Stimulated activated CD4-positive, alpha-beta T cell treated with anti-CD3 and anti-CD28 coated beads, Interleukin-1b, Interleukin-23, amount 100 ng/mL, for 48 hours (primary cell): ENCODE measurements at places on chromosomes 6 and 20.

DNA sequence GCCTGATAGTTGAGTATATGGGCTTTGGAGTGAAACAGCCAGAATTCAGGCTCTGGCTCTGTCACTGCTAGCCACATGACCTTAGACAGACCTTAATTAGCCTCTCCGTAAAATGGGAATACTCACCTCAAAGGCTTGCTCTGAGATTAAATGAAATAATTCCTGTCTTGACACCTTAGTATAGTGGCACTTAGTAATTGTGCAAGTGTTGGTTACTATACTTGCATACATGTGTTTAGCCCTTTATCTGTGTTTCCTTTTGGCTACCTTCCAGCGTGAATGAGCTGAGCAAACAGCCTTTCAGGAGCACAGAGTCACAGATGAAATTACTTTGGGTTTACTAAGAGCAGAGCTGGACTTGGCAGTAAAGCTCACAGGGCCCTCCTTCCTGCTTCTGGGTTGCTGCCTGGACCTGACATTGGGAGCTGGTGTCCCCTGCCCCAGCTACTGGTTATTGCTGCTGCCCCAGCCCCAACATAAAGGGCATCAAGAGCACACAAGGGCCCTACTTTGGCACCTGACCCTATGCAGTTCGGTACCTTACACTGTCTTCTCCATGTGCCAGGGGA lies 32.8 kb downstream of the CD164 start:
- DNase-seq = no peak

- no peak for DNase-seq
Measured at GRCh38 chr20:57471496-57472372, 53.2 kb downstream of the CTCFL start.

DNA sequence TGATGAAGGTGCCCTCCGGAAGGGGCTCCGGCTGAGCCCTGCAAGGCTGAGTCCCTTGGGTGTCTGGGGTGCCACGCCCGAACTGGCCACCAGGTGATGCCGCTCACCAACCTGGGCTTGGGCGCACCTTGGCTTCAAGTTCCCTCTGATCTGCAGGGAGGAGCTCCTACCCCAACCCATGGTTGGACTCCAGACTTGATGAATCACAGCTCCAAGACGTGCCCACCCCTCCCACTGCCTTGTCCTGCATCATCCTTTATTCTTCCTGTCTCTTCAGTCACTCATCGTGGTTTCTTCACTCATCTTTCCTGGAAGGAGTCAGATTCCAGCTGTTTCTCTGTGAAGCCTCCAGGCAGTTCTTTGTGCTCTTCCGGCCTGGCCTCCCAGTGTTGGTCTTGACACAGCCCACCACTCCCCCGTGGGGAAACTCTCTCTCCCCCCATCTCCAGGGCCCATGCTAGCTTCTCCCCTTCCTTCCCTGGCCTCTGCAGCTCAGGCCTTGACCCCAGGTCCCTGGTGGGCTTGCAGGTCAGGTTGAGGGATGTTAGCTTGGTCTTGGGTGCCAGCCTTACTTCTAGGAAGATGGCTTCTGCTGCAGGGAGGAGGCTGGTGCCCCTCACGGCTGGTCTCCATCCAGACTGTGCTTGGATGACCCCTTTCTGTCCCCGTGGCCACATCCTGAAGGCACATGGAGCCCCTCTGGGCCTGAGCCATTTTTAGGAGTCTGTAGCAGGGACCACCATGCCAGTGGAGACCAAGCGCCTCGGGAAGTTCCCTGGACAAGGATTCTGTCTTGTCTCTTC lies 2.6 kb upstream of the ZBP1 start:
- peak; percentile 69 for DNase-seq

DNA sequence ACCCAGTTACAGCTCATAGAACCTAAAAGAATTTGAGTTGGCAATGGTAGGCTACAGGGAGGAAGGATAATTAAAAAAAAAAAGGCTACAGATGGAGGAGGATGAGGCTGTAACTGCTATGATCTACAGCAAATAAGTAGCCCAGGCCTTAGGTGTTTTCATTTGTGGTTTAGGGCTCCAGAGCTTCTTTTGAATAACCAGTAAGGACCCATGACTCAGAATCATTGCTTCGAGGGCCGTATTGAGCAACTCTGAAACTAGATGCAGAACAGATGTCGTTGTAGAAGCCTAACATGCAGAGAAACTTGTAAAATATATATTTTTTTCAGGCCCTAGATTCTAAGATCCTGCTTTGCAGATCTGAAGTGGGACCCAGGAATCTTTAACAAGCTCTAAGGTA lies 19.0 kb upstream of the ASIP start:
- peak; percentile 21 for DNase-seq

DNA sequence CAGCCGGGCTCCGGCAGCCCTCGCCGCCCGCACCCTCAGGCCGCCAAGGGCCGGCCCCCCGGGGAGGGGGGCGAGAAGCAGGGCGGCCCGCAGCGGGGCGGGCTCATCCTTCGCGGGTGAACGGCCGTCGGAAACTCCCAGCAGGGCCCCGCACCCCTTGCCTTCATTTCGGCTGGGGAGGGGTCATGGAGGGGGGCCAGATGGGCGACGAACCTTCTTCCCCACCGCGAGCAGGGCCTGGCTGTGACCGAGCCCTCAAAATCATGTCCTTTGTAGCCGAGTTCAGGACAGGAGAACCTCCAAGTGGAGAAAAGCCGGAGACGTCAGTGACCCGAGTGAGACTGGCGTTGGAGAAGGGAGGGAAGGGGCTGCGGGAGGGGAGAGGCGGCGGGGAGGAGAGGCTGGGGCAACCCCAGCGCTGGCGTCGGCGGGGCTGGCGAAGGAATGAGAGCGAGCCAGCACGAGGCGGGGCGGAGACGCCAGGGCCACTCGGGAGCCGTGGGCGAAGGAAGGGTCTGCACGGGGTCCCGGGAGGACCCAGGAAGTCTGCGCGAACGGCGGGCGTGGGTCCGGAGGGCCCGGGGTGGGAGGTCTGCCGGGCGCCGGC lies 571 bp upstream of the FOXC1 start:
- DNase-seq = no peak

DNA sequence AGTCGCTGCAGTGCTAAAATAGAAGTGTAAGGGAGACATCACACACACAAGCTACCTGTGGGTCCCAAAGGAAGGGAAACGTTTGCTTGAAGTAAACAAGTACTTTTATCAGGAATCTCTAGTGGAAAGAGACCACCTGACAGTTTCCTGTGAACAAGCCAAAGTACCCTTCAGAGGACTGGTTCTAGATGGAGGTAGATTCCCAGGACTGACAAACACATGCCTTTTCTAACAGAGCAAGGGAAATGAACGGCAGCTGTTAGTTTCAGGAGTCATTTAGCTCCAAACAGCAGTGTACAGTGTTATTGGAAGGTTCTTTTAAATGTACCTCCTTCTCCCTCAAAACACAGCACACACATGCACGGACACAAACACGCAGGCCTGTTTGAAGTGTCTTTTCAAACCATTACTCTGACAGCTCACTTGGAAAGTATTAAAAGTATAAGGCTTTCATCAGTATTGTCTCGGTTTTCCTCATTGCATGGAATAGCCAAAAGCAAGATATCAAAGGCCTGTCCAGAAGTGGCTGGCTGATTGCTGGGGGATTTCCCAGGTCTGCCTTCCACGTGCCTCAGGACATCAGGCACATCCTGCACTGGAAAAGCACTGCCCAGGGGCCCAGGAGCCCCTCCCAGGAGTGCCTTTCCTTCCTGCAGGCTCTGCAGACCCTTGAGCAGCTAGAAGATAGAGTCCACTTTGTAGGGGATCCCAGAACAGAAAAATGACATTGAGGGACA lies 393.2 kb upstream of the SOX4 start:
- no peak for DNase-seq

GRCh38 chr6:36197739-36198221 lies 1.2 kb downstream of the BRPF3 start:
- no peak for DNase-seq

DNA sequence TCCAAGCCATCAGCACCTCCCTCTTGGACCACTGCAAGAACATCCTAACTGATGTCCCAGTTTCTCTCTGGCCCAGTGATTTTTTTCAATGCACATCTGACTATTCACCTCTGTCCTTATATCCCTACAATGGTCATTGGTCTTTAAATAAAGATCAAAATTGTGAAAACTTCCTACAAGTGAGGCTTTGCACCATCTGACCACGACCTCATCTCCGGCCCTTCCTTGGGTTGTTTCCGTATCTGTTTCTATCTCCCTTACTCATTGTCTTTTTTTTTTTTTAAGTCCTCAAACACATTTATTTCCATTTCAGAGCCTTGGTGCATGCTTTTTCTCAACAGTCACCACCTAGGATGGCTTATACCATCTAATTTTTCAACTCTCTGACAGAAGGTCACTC lies 88.1 kb downstream of the IPCEF1 start:
- DNase-seq = no peak

- no peak for DNase-seq
Measured at GRCh38 chr6:119627908-119628669, 278.5 kb upstream of the MAN1A1 start.

DNA sequence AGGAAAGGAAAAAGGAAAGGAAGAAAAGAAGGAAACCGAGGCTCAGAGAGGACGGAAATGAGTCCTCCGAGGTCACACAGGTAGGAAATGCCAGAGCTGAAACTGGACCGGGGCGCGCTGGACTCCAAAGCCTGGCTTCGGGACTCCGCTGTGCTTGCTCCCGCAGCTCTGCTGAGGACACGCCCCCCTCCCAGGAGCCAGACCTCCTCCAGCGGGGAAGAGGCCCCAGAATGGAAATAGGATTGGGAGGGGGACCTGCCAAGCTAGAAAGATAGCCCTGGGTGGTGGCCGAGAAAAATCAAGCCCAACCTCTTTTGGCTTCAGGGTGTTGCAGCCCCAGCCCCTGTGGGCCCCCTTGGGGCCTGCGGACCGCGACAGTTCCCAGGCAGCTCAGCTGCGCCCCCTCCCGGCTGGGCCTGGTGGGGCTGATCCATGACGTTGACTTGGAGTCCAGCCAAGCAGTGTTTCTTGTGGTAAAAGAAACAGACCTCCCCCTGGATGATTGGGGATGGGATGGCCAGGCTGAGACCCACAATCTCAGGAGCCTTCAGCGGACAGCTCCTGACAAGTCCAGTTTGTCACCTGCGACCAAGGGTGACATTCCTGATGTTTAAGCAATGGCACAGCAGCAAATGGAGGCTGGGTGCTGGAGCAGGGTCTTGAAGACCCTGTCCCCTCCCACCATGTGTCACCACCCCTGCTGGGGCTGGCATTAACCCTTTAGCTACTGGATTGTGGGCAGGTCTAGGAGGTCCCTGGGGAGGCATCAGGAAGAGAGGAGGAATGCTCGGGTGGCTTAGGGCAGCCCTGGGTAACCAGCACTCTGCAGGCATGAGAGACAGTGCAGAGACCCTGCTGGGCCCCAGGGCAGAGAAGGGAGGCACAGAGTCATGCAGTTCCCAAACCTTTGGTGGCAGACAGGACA lies 55.4 kb downstream of the RIPOR3 start:
- DNase-seq = peak; percentile 55

- no peak for DNase-seq
Measured at GRCh38 chr20:1224205-1224890, 1.5 kb upstream of the RAD21L1 start.

GRCh38 chr6:41763470-41763869 lies 16.2 kb downstream of the FRS3 start:
- no peak for DNase-seq

- DNase-seq = no peak
Measured at GRCh38 chr6:45655745-45656476, 278.2 kb upstream of the SUPT3H start.

GRCh38 chr6:104325341-104326172 lies 534.2 kb downstream of the HACE1 start:
- DNase-seq = no peak

DNA sequence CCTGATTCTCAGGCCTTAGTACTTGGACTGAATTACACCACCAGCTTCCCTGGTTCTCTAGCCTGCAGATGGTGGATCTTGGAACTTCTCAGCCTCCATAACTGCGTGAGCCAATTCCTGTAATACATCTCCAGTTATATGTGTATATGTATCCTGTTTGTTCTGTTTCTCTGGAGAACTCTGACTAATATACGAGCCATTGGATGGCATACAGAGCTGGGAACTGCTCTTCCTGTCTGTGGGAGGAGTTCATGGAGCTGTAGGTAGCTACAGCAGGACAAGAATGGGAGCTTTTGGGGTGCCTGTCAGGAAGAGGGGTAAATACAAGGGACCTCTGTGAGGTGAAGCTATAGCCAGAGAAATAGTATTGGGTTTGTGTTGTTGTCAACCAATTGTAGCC lies 41.2 kb downstream of the TMEM14A start:
- no peak for DNase-seq

- no peak for DNase-seq
Measured at GRCh38 chr6:151961809-151962208, 154.3 kb downstream of the ESR1 start.

- DNase-seq = peak; percentile 58
Measured at GRCh38 chr6:24743265-24743943, 24.4 kb upstream of the C6orf62 start.

DNA sequence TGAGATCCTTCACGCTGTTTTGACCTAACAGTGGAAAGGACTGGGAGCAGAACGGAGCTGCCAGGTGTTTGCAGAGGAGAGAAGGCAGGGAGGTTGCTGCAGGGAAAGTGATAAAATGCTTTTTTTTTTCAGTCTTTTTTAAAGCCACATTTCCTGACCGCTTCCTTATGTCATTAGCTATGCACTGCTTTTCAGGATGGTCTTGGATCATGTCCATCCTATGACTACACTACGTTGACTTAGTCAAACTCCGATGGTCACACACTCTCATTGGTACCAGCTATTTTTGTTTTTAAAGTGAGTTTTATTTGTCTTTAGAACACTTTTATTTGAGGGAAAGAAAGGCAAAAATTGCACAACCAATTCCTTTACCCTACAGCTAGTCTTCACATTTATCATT lies 89.2 kb upstream of the EXOC2 start:
- DNase-seq = no peak

DNA sequence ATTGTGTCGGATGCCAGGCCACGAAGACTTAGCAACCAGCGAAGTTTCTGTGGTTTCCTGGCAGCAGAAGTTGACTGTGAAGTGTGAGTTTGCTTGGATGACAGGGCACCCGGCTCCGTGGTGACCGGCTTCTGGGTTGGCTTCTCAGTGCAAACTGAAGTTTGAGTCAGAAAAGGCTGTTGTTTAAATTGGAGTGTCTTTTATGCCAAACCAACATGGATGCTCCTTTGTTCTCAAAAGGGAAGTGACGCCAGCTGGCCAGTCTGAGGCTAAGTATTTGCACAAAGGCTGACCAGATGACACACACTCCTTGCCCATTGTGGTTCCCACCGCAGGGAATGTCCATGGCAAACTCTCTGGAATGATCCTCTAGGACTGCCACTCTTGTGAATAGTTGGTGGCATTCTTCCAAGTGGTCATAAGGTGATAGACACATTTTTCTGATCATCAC lies 164.8 kb upstream of the QKI start:
- no peak for DNase-seq

- no peak for DNase-seq
Measured at GRCh38 chr6:144266091-144266649, 19.0 kb upstream of the UTRN start.
